ENCODE measurements at places on chromosomes 3 and 15.

DNA sequence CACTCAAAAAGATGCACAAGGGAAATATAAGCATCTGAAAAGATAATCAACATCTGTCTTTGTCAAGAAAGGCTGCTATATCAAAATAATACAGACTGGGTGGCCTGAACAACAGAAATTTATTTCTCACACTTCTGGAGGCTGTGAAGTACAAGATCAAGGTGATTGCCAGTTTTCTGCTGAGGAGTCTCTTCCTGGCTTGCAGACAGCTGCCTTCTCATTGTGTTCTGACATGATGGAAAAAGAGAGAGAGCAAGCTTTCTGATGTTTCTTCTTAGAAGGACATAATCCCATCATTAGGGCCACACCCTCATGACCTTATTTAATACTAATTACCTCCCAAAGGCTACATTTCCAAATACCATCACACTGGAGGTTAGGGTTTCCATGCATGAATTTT is 1573.3 kb downstream of the SI start:
- no peak for DNase-seq

DNA sequence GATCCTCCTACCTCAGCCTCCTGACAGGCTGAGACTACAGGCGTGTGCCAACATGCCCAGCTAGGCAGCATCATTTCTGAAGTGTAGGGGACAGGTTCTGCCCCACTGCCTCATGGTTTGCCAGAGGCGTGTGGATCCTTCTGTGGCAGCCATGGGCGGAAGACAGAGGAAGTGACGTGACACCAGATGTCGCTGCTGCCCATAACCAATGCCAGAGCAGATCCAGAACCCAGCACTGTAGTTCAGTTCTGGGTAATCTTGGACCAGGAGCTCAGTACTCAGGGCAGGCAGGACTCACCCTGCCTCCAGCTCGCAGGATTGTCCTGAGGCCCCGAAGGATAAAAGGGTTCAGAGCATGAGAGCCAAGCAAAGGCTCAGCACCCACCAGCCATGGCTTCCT is 8.2 kb downstream of the RBPMS2 start:
- no peak for DNase-seq

DNA sequence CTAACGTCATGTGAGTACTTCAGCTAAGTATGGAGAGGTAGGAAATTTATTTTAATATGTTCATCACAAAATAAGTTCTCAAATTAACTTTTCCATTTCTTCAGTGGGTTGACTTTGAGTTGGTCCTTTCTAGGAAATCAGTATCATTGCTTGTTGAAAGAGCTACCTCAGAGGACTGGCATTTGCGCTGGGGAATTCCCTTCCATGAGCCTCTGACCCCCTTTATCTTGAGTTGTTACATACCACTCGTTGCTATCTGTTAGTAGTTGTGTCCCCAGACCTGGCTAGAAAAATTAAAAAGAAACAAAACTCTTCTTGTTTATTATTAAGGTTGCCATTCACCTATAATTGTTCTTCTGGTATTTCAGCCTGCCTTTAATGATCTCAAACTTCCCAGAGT is 96.8 kb upstream of the ROBO2 start:
- no peak for DNase-seq

DNA sequence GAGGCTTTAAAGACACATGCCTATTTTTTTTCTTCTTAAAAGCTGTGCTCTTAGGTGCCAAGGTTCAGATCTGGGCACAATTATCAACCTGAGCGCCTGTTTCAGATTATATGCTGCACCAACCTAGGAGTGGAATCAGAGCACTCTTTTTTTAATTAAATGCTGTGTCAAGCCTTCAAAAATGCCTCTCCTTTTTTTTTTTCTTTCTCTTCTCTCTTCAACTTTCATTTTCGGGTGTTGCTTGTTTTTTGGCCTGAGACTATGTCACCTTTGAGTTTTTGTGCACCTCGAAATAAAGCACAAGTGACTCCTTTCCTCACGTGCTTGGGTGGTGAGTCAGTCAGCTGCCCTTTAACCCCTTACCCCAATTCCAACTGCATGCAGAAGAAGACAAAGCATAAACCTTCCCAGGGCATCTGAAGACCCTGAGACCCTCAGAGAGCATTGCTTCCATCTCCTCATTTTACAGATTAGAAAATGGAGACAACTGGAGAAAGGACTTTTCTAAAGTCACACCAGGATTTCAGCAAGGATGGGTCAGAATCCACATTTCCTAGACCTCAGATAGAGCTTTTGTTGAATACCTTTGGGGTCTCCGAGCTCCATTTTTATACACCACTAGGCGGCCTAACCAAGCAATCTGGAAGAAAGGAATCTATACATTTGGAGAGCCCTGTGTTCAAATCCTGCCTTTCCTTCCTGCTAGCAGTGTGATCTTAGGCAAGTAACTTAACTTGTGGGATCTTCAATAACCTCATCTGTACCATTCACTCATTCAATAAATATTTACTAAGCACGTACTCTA is 631 bp upstream of the PRICKLE2 start:
- no peak for DNase-seq

DNA sequence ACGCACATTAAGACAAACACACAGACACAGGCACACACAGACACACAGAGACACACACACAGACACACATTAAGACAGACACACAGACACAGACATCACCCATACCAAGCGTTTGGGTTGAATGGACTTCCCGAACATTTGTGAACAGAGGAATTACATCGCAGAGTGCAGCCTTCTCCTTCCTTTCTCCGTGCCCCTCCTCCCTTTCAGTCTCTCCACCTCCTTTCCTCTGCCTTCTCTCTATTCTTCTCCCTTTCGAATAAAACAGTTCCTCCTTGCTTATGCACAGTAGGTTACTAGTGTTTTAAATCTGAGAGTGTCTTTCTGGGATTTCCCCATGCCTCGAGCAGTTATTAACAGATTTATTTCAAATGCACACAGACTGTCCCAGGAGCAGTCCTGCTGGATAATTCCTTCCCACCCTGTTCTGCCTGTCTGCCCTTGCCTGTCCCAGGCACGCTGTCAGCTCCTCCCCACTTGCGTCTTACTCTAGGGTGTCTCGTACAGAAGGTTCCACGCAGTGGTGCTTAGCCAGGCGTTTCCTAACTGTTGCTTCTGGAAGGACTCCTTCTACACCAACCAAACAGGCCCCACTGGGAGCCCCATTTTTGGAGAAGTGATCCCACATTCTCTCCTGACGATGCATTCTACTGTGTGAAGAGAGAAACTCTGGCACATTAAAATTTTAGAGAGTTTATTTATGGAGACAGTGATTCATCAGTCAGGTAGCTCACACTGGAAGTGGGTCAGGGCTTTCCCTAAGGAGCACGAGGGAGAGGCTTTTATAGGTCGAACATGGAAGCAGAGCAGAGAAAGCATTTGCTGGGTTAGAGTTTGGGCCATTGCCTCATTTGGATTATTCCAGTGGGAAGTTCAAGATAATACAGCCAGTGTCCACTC is 163.8 kb downstream of the SV2B start:
- peak; percentile 49 for DNase-seq

- DNase-seq: no peak
Observed at GRCh38 chr3:185460309-185460708, 38.5 kb downstream of the TMEM41A start.
